OCI-M1 (cell line): ENCODE measurements at places on chromosomes 5 and 9.

DNA sequence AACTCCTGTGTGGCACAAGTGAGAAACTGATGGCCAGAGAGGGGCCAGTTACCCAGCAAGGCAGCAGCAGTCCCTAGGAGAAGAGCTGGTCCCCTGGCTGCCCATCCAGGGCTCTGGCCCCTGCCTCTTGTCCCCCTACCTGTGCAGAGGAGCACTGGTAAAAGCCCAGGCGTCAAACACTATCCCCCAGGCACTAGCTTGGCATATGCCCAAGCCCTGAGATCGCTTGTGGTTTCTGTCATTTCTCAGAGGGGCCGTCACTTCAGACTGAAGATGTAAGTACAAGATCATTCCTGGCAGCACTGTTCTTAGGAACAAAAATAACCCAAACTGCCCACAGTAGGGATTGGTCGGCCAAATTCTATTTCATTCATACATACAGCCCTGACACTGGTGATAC, 53.9 kb downstream of the COL15A1 start:
- DNase-seq = peak; percentile 28

GRCh38 chr9:38392235-38393127, at the start of gene ALDH1B1:
Gene ALDH1B1, plus strand, starts transcription at chr9:38392702. Its CDS starts 3,047 bp downstream, at chr9:38395749.
- peak; percentile 87 for DNase-seq

GRCh38 chr5:71922584-71923106, 184.6 kb upstream of the MAP1B start:
- DNase-seq = peak; percentile 51

GRCh38 chr9:113863345-113863744, 12.8 kb upstream of the ZNF618 start:
- no peak for DNase-seq

DNA sequence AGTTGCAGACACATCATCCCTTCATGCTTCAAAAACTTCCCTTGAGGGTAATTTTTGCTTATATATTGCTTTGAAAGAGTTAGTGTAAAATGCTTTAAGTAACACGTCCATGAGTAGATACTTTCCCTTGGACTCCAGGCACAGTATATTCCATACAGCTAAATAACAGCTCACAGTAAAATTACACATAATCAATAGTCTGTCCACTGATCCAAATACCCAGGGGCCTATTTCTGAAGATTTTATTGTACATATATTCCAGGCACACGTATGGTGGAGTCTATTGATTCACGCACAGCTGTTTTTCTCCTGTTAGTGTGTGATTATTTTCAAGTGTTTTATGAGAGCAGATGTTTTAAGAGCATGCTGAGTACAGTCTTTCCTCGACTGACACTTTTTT, 223.7 kb upstream of the GRAMD2B start:
- no peak for DNase-seq

- peak; percentile 15 for DNase-seq
Observed at GRCh38 chr5:121962347-121962670, 534 bp downstream of the SRFBP1 start.

DNA sequence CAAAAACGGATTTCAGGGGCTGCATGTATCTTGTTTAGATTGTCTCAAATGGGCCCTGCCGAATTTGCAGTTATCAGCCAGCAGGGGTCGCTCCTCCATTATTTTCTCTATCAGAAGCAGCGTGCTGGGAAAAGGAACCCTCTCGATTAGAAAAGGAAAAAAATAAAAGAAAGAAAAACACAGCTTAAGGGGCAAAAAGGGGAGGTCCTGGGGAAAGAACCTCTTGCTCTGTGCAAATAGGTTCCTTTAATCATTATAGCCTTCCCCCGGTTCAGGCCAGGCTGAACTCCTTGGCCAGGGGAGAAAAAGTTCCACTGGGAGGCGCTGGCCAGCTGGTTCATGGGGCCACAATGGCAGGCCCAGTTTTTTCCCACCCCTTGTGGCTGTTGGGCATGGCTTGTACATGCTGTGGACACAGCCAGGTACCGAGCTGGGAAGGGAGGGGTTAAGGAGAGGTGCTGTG, 25.0 kb upstream of the CAPSL start:
- peak; percentile 52 for DNase-seq

DNA sequence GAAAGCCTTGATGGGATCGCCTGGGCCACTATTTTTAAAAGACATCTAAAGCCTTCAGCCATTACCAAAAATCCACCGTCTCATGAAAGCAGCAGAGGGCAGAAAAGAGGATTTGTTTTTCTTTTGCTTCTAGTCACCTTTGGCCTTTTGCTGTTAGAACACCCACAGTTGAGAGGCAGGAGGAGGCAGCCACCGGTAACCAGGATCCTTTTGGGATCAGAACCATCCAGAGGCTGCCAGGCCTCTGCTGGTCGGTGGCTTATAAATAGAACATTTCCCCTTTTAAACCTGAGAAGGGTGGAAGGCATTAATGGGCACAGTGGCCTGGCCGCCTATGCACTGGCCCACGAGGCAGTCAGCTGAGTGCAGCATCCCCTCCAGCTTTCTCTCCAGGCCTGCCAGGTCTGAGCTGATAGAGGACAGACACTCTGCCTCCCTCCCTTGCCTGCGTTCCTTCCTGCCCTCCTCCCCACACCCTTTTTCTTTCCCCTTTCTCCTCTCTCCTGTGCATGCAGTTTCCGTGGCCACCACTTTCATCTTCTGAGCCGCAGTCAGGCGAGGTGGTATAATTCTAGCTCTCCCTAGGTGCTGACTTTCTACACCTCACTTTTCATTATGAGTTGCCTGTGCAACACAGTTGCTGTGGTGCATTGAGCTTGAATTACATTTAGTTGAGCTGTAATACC, 253.4 kb downstream of the ARHGAP26 start:
- no peak for DNase-seq

DNA sequence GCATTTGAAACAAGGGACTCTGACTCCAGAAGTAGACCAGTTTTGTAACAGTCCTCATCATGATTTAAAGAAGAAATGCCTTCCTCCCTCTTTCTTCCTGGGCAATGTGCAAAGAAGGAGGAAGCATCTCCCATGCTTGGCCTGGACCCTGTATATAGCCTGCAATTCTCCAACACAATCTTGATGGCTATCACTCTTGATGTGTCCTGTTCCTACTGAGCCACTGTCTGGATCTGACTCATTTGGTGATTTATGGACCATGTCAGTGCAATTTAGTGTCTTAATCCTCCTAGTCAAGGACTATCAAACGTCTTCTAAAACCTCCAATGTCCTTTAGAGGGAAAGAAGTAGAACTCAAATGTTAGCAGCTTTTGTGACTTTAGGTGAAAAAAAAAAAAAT, 697.3 kb downstream of the TLR4 start:
- no peak for DNase-seq

- DNase-seq = no peak
Observed at GRCh38 chr5:170164921-170165320, 59.2 kb downstream of the FOXI1 start.

DNA sequence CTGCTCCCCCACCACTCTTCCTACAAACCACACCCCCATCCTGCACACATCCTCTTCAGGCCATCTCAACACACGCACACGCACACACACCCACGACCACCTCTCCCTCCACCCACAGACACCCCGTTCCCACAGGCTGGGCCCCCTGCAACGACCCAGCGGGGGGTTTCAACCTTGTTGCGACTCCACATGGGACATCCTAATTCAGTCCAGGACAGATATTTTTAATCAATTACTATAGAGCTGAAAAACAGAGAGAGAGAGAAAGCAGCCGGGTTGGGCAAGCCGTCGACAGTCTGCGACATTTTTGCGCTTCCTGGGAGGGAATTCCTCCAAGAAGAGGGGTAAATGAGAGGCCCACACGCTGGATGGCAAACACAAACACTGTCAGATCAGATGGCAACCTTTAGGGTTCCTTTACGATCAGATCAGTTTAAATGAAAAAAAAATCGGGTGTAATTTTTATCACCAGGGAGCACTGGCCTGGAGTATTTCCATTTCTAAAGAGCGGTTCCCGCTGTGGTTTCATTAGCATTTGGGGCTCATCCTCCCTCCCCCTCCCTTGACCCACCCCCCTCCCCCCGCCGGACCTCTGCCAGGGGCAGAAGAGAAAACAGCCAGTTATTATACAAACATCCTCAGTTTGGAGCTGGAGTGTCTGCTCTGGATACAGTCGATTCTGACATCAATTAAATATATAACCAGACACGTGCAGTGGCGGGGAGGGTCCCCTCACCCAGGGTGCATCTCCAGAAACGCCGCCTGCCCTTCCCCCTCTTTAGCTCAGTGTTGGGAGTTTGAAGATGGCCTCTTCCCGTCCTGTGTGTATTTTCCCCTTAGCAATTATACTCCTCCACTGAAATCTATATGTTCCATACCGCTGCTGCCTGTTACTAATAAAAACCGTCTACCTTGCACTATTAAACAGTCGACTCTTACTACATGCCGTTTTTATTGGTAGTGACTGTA, 2.3 kb upstream of the IRX2 start:
- no peak for DNase-seq

DNA sequence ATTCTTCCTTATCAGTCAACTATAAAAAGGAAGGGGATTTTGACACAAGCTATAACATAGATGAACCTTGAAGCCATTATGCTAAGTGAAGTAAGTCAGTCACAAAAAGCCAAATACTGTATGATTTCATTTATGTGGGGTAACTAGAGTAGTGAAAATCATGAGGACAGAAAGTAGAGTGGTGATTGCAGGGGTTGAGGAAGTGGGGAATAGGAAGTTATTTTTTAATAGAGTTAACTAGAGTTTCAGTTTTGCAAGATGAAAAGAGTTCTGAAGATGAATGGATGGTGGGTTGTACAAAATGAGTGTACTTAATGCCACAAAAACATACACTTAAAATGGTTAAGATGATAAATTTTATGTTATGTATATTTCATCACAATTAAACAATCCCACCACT, 65.4 kb upstream of the FAM174A start:
- no peak for DNase-seq

DNA sequence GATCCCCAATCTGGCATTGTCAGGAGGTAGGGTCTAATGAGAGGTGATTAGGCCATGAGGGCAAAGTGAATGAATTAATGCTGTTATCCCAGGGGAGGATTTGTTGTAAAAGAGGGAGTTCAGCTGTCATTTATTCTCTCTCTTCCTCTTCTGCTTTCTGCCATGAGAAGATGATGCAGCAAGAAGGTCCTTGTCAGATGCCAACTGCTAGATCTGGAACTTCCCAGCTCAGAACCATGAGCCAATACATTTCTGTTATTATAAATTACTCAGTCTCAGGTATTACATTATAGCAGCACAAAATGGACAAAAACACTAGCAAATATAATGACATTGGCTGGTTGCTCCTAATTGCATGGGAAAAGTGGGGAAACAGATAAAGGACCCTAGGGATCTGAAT, 15.6 kb upstream of the BICD2 start:
- DNase-seq = no peak

DNA sequence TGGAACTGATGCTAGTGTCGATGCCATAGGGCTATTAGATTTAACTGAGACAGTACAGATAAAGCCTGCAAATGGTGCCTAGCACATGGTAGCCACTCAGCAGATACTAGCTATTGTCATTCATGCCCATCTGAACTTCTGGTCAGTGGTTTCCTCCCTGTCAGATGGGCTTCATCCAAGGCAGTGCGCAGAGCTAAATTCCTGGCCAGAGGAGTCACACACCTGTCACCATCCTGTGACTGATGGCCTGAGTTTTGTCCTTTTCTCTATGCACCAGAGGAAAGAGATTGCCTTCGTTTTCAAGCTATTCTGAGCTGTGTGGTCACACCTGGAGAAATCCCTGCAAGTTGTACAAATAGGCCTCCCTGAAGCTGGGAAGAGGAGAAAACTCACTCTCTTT, 34.7 kb downstream of the MSX2 start:
- DNase-seq = no peak

DNA sequence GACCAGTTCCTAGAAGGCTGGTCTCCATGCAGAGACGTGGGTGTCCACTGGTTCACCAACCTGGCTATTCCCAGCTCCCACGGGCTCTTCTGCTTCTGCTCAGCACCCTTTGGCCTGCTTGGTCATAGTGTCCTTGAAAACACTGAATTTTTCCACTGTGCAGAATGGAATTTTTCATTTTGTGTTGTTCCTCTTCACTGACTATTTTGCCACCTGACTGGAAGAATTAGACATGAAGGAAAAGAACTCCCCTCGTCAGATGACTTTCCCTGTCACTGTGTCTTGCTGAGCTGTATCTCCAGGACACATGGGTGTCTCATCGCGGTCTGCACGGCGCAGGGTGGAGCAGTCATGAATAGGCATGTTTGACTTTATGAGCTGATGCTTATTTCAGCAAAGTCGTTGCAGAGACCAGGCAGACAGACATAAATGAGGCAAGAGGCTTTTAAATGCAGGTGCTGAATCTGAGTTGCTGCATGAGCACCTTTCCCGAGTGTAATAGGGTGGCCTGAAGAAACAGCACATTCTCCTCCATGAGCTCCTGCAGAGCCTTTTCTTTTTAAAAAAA, 50.2 kb upstream of the SEMA4D start:
- no peak for DNase-seq

- DNase-seq = no peak
Observed at GRCh38 chr5:123094237-123094918, 5.3 kb downstream of the PRDM6 start.

GRCh38 chr9:121823451-121824169, 172.2 kb downstream of the DAB2IP start:
- DNase-seq = no peak

GRCh38 chr5:141757402-141757801, 75.4 kb upstream of the ARAP3 start:
- no peak for DNase-seq

DNA sequence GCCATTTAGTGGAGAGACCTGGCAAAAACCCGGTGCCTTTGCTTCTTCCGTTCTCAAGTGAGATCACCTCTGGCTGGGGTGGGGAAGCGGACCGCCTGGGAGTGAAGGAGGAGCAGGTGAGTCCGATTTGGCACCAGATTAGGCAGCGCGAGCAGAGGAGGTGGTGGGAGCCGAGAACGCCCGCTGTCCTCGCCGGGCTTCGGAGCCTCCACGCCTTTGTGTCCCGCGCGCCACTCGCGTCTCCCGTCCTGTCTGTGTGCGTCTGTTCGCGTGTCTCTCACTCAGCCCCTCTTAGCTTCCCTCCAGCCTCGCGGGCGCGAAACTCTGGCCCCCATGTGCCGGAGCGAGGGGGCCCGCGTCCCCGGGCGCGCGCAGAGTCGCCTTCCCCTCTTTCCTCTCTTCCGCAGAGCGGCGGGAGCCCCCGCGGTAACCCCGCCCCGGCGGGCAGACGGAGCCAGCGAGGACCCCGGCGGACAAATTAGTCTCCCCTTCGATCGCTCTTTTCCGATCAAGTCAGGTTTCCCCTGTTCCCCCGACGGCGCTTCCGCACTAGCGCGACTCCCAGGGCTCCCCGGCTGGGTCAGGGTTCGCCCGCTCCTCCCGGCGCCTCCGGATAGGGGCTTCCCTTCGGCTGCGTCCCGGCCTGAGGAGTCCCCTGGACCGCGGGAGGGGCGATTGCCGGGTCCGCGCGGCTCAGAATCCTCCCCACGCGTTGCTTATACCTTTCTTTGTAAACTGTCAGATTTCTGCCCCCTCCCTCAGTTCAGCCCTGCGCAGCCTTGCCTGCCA, 7.1 kb downstream of the POU4F3 start:
- no peak for DNase-seq

GRCh38 chr5:80964919-80965318, 4.8 kb downstream of the RASGRF2 start:
- DNase-seq = no peak

DNA sequence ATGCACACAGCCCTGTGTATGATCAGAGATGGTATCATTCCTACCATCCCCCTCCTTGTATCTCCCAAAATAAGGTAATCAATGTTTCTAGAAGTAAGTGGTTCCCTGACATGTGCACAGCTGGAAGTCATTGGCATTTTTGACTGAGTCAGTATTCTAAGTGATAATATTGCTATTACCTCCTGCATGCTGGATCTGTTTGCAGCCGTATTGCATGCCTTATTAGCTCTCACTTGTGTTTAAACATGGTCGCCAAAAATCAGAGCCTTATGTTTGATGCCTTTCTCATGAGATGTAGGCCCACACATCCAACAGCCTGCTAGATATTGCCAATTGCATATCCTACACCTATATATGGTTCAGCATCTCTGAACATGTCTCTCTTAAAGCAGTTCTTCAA, 254.3 kb downstream of the CDH12 start:
- DNase-seq = no peak
